CD4-positive, alpha-beta T cell treated with Interferon alpha-2 for 1 hour (primary cell): ENCODE measurements at places on chromosomes 4 and X.
A peak's percentile ranks its signal among the peaks of the same experiment; 100 is the strongest.

GRCh38 chr4:125016892-125017299 is 297.9 kb upstream of the FAT4 start:
- no peak for DNase-seq

DNA sequence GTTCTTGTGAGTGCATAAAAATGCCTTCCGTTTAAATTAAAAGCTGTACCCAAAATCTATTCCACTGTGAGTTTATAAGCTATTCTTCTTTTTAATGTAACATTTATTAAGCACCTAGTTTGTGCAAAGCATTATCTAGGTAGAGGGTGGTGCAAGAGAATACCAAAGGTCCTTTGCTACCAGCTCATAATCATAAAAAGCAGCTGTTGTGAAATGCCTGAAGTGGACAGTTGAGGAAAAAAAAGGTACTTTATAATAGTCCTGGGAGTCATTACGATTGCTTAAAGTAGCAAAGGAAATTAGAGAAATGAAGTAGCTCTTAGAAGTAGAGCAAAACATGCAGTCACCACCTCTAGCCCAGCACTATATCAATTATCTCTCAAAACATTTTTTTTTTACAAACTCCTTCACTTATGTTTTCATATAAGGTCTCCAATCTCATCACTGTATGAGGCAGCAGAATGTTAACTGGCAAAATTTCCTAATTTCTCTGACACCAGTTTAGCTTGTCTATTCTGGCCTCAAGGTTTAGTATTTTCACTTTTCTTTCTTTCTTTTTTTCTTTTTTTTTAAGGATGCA is 2.1 kb downstream of the MBNL3 start:
- DNase-seq, result no peak

DNA sequence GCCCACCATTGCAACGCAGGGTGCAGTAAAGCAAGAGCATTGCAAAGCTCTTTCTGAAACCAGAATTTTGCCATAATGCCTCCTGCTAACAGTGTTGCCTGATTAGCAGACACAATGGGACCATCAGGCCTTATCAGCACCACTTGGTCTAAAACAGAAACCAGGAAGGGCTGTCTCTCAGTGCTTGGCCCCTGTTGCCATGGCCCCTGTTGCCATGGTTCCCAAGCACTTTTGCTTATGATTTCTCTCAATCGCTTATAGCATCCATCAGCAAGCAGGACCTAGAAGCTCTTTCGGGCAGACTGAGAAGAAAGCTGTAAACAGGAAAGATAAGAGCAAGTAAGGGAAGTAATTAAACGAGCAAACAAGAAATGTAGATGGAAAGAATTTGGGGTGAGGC is 36.8 kb downstream of the RTL5 start:
- peak; percentile 86 for DNase-seq

DNA sequence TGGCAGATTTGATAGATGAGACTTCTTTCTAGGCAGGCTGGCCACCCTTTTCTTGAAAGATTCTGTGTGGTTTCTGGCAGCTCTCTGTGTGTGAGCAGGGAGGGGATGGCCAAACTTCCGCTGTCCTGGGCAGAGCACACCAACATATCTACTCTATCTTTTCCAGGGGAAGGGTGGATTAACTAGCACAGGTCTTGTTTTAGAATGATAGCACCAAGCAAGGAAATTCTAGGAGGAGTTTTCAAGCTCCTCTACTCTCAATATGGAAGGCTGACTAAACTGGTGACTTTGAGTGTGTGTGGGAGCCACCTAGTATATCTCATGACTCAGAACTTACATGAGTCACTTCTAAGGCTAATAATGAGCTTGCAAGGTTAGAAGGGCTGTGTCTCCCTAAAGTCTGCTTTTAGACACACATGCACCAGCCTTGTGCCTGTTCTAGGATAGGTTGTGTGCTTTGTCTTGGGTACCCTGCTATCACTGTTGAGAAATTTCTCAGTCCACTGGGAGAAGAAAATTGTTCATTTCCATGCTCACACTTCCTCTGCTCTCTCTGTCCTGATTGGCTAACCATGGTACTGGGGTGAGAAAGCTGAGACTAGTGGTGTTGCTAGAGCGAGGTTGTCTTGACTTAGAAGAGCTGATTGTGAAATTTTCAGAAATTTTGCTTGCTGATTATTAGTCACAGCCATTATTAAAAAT is 72.9 kb downstream of the YIPF6 start:
- DNase-seq, result no peak

- no peak for DNase-seq
These were observed 33.3 kb upstream of the GPC4 start for GRCh38 chrX:133448512-133449076.

GRCh38 chrX:3451571-3451970 is 105.1 kb upstream of the MXRA5 start:
- DNase-seq, result no peak

DNA sequence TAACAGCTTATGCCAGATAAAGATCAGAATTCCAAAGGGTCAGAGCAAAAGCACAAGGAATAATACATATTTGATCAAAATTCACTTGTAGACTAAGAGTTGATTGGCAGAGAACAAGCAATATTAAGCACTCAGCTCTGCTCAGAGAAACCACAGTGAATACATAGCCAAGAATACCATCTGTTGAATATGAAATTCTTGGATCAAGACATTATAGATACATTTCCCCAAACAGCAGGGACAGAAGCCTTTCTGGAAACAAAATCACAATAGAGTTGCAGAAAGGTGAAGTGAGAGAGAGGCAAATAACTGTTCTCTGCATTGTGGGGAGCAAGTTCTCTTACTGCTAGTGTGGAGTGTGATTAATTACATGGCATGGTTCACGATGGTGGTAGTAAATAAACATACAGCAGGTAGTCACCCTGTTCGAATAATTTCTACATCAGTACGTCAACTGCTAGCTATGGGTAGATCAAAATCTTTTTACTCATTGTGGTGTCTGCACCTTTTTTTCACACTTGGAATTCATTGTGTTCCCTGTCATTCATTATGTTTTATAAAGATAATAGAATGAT is 366.7 kb downstream of the PCDH7 start:
- no peak for DNase-seq
